ENCODE measurements at places on chromosomes 5 and 9. TPM values are rescaled to one million over a fixed set of nuclear protein-coding genes. Genes with fewer than 3 reads are reported as not detected.

DNA sequence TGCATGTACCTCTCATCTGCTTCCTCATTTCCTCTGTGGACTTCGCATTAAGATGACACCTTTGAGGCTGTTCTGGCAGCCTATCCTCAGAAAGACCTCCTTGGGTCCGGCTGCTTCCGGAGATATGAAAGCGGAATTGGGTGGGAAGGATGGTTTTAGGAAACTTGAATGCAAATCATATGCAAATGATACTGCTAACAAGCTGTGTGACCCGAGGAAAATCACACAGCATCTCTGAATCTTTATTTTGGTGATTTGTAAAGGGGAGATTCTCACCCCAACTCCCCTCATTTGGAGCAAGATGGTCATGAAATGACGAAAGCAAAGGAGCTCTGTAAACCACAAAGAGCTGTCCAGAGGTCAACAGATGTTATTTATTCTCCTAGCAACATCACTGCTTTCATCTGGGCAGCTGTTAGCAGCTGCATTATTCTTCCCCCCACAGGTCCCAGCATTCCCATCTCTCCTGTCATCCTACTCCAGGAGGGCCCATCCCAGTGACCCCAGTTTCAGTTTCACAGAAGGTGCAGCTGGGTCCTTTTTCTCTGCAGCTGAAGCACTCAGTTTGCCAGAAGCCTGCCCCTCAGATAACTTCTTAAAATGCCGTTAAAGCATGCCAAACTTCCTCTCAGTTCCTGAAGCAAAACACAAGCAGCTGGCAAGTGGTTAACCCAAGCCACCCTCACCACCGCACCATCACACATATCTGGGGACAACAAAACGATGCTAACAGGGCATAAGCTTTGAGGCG lies 269.5 kb downstream of the SEC61B start:
- no peaks in the 10 kb centered on the region for H3K27me3 ChIP-seq
- H3K4me3 ChIP-seq, result no peak overlapping the region
- peak; percentile 70 for DNase-seq
- peaks cover 7% of the 10 kb centered on the region for H3K4me1 ChIP-seq
- H3K27ac ChIP-seq, result peak overlapping the region; percentile 10

- no peak overlapping the region for H3K4me3 ChIP-seq
- H3K4me1 ChIP-seq, result peaks cover 8% of the 10 kb centered on the region
- DNase-seq, result no peak
- H3K27me3 ChIP-seq, result no peaks in the 10 kb centered on the region
- H3K36me3 ChIP-seq, result no peaks in the 10 kb centered on the region
Measured at GRCh38 chr5:68534131-68534940, 318.8 kb downstream of the PIK3R1 start.

DNA sequence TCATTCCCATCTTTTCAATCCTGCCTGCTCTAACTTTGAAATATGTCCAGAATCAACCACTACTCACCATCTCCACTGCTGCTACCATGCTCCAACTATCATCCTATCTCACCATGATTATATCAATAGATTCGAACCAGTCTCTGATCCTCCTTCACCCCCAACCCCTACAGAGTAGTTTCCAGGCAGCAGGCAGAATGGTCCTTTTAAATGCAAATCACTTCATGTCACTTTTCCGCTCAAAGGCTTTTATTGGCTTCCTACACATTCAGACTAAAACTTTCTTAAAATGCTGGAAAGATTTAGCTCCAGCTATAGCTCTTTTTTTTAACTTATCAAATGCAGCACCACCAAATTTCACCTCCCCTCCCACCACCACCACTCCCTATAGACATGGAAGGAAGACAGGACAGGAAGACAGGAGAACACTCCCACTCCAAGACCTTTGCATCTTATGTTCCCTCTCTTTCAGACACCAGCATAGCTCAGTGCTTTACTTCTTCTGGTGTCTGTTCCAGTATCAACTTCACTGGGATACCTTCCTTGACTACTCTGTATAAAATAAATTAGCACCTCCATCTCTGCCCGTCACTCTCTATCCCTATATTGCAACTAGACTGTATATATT lies 9.9 kb upstream of the PPP2R2B start:
- no peak overlapping the region for H3K4me3 ChIP-seq
- DNase-seq, result no peak

GRCh38 chr9:127535396-127535795 lies 76.7 kb upstream of the STXBP1 start:
- peaks cover 52% of the 10 kb centered on the region for H3K36me3 ChIP-seq
- no peak overlapping the region for H3K4me3 ChIP-seq
- H3K27ac ChIP-seq, result peak overlapping the region; percentile 89
- H3K4me1 ChIP-seq, result peaks cover 61% of the 10 kb centered on the region
- no peak for DNase-seq

- no peak overlapping the region for H3K27ac ChIP-seq
- H3K36me3 ChIP-seq, result no peaks in the 10 kb centered on the region
- no peak overlapping the region for H3K4me3 ChIP-seq
- DNase-seq, result peak; percentile 51
- H3K4me1 ChIP-seq, result no peaks in the 10 kb centered on the region
- H3K27me3 ChIP-seq, result peaks cover 34% of the 10 kb centered on the region
Measured at GRCh38 chr9:34547960-34548611, 25.3 kb upstream of the ENHO start.

IFNA10 gene
- not detected for polyA plus RNA-seq

EMB gene
- polyA plus RNA-seq, result 1.2 TPM

PCDHB12 gene
- polyA plus RNA-seq, result 0.13 TPM

DMRT2 gene
- not detected for polyA plus RNA-seq

CDC42SE2 gene
- 12.5 TPM for polyA plus RNA-seq

TCF7 gene
- polyA plus RNA-seq, result 3.4 TPM
